ENCODE measurements at places on chromosomes 2 and 18. TPM values are rescaled to one million over a fixed set of nuclear protein-coding genes. Genes with fewer than 3 reads are reported as not detected.

DNA sequence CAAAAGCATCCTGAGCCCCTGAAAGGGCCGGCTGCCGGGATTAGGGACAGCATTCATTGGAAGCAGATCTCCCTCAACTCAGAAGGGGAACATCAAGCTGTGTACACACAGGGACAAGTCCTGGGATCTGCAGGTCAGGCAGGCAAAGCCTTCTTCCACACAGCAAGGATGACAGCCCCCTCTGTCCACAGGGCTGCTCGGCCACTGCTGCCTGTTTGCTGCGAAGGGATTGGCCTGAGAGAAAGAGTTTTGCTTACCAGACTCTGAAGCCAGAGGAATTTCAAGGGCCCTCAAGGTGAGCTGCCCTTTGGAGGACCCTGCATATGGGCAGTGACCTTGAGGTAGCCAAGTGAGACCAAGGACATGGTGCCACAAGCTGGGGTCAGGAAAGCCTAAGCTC lies 11.1 kb downstream of the ZBTB7C start:
- no peaks in the 10 kb centered on the region for H3K27me3 ChIP-seq
- DNase-seq, result no peak
- H3K4me1 ChIP-seq, result peaks cover 10% of the 10 kb centered on the region

DNA sequence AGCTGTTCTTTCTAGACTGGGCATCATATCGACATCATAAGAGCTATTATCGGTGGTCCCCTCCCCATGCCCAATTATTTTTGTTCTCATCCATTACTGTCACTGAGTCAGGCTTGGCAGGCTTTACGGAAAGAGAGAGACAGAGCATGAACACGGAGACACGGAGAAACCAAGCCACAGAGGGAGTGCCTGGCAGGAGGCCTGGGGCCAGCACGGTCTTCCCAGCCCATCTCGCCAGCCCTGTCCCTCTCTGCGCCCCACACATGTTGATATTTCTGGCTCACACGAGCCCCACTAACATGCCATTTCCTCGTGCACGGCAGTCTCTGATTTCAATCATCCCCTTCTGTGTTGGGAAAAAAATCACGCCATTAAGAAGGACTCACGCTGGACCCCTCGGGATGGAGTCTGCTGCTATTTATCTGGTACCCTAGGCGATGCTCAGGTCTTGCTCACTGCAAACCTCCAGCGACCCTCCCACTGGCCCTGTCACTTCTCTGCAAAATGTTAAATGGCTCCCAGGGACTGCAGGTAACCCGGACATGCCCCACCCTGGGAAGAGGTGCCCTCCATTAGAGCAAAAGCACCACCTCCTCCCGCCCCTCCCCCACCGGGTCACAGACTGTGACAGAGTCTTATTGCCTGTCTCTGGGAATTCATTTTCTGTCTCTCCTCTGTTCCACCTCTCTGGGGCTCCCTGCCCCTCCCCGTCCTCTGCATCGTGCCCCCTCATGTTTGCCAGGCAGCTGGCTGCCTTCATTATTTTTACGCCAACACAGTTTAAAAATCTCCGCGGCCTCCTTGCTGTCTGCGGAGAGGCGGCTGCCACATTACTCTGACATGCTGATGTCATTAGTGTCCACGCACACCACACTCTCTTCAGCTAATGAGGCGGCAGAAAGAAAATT lies 40.1 kb upstream of the GBX2 start:
- H3K27ac ChIP-seq, result no peak overlapping the region
- no peaks in the 10 kb centered on the region for H3K27me3 ChIP-seq
- no peak overlapping the region for H3K4me3 ChIP-seq
- H3K4me1 ChIP-seq, result peaks cover 4% of the 10 kb centered on the region

GRCh38 chr2:231332388-231332787 lies 63.1 kb upstream of the B3GNT7 start:
- no peaks in the 10 kb centered on the region for H3K36me3 ChIP-seq
- no peak overlapping the region for H3K4me3 ChIP-seq
- H3K27ac ChIP-seq, result no peak overlapping the region
- peaks cover 9% of the 10 kb centered on the region for H3K4me1 ChIP-seq

DNA sequence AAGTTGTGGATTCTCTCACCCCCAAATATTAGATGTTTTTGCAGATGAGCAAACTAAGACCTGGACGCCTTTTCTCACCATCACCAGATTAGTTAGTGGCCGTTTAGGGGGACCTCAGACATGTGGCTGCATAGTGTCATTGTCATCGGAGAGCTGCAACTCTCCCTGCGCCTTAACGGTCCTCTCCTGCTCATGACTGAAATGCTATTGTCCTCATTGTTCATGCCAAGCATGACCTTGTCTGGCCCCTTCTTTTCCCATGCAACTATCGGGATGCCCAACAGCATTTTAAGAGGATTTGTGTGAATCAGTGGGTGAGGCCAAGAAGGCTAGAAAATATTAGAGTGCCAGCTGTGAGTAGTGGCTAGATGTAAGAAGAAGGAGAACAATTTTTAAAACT lies 174.2 kb downstream of the SOCS6 start:
- DNase-seq, result no peak
- no peak overlapping the region for H3K27ac ChIP-seq
- H3K36me3 ChIP-seq, result no peaks in the 10 kb centered on the region
- no peak overlapping the region for H3K4me3 ChIP-seq

GRCh38 chr2:121479882-121480522 lies 50.7 kb upstream of the RNU4ATAC start:
- no peaks in the 10 kb centered on the region for H3K36me3 ChIP-seq
- H3K4me3 ChIP-seq, result no peak overlapping the region
- H3K27ac ChIP-seq, result peak overlapping the region; percentile 77
- peak; percentile 59 for DNase-seq

GRCh38 chr2:7572450-7572849 lies 655.2 kb downstream of the RNF144A start:
- peak; percentile 15 for DNase-seq
- no peaks in the 10 kb centered on the region for H3K27me3 ChIP-seq
- H3K36me3 ChIP-seq, result peaks cover 1% of the 10 kb centered on the region
- H3K27ac ChIP-seq, result no peak overlapping the region
- peaks cover 19% of the 10 kb centered on the region for H3K4me1 ChIP-seq

DNA sequence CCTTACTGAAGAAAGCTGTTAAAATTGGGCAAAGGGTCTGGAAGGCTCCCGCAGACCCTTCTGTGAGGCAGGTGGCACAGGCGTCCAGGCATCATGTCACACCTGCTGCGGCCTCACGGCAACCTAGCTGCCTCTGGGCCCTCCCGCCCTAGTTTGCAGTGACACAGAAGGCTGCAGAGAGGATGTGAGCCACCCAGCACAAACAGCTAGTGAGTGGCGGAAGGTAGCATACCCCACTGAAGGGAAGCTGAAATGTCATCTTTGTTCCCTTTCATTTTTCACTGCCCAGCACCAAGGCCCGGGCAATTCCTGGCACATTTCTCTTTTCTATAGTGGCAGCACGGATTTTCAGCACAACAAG lies 53.8 kb downstream of the TRAPPC12 start:
- DNase-seq, result no peak
- 0 out of 2 replicates have a peak overlapping the region, but pooled peaks have one; percentile 26 for H3K27ac ChIP-seq
- no peak overlapping the region for H3K4me3 ChIP-seq
- no peaks in the 10 kb centered on the region for H3K36me3 ChIP-seq
- H3K4me1 ChIP-seq, result no peaks in the 10 kb centered on the region
- no peaks in the 10 kb centered on the region for H3K27me3 ChIP-seq

GRCh38 chr2:150126143-150126740 lies 361.2 kb downstream of the RND3 start:
- DNase-seq, result no peak
- peaks cover 4% of the 10 kb centered on the region for H3K4me1 ChIP-seq
- H3K27me3 ChIP-seq, result no peaks in the 10 kb centered on the region
- H3K27ac ChIP-seq, result no peak overlapping the region
- no peaks in the 10 kb centered on the region for H3K36me3 ChIP-seq
- H3K4me3 ChIP-seq, result no peak overlapping the region

DNA sequence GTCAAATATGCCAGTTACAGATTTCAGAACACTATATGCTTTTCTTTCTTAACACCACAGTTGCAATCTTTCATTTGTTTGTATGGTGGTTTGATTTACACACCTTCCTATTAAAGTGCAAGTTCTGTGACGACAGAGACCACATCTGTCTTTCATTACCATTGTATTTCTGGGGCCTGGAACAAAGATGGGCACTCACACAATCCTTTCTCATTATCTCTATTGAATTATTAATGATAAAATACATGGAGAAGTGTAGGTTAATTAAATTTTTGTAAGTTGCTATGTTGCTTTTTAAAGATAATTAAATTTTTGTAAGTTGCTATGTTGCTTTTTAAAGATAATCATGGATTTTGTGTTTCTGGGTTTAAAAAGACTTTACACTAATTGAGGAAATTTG lies 79.9 kb downstream of the KCTD18 start:
- no peaks in the 10 kb centered on the region for H3K4me1 ChIP-seq
- no peak overlapping the region for H3K27ac ChIP-seq
- no peak for DNase-seq
- H3K4me3 ChIP-seq, result no peak overlapping the region

C2orf72 gene
- 1.3 TPM for total RNA-seq

TLX2 gene
- 0.21 TPM for total RNA-seq

DNA sequence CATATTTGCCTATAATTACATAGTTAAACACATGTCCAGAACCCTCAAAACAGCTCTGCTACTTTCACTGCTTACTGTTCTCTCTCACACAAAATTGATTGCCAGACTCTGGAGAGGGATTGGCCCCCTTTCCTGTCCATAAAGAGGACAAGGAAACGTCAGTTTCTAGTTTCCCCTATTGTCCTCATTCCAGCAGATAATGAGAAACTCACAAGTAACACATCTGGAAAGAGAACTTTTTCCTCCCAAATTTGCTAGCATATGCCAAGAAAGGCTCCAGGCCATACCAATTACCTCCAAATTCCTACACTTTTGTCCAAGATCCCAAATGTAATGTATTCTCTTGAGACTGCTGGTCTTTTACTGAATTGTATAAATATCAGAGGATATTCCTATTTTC lies 200.5 kb downstream of the EXOC6B start:
- H3K36me3 ChIP-seq, result no peaks in the 10 kb centered on the region
- no peaks in the 10 kb centered on the region for H3K27me3 ChIP-seq
- no peak for DNase-seq
- no peak overlapping the region for H3K4me3 ChIP-seq
- no peak overlapping the region for H3K27ac ChIP-seq

DNA sequence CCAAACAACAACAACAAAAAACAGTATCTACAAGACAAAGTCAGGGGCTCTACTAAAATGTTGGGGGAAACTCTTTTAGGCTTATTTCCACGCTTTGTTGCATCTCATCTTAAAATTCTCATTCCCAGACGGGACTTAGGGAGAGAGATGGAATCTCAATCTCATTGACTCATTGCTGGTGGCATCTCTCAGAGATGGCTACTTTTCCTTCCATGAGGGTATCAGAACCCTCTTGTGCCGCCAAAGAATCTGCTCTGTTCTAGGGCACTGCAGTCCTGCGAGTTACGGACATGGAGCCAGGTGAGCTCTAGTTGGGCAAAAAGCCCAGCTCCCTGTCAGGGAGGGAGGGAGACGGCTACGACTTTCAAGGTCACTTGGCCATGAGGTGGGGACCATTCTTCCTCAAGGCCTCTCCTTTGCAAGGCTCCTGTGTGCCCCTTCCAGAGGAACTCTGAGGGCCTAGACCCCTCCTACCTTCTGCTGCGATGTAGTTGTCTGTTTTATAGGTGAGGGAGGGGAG lies 68.0 kb downstream of the MYCN start:
- H3K4me3 ChIP-seq, result no peak overlapping the region
- peaks cover 19% of the 10 kb centered on the region for H3K4me1 ChIP-seq
- no peaks in the 10 kb centered on the region for H3K27me3 ChIP-seq
- no peaks in the 10 kb centered on the region for H3K36me3 ChIP-seq
- no peak for DNase-seq
- no peak overlapping the region for H3K27ac ChIP-seq

DNA sequence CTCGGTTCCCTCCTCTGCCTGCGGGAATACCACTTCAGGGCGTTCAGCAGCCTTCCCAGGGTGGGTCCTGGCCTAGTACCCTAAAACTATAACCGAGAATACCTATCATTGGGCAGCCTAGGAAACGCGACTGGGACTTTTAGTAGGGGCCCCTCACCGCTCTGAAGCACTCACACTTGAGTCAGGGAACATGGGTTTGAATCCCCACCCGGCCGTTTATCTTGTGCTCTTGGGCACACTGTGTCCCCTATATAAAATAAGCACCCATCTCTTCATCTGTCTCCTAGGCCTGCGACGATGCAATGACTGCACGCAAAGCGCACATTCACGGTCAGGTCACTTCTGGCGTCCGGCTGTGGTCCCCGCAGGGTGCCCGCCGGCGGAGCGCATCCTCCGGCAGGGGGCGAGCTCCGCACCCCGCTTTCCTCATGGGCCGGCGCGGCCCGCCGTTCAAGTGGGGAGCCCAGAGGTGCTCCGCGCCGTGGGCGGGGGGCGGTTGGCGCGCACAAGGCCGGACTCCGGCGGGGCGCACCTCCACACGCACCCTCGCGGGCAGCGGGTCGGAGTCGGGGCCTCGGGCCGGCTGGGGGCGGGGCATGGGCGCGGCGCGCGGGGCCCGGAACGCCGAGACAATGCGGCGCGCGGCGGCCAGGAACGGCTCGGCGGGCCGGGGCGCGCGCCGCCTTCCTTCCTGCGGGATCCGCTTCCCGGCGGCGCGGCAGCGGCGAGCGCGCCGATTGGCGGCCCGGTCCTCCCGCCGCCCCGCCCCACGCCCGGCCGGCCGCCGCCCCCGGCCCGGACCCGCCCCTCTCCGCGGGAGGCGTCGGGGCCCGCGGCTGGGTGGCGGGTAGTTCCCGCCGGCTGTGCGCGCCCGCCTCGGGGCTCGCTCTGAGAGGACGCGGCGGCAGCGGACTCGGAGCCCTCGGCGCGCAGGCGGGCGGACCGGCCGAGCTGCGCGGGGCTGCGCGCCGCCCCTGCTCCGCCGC lies at the start of gene ASAP2:
ASAP2 (plus strand) TSS at position 850 of the 986 bp plus-strand sequence. CDS start 293 bp downstream, outside the sequence.
- peak; percentile 76 for DNase-seq
- H3K36me3 ChIP-seq, result no peaks in the 10 kb centered on the region
- H3K27me3 ChIP-seq, result peaks cover 35% of the 10 kb centered on the region

HOXD12 gene
- total RNA-seq, result not detected

IKZF2 gene
- total RNA-seq, result 3.1 TPM

GRCh38 chr18:59994357-59994756 lies 94.6 kb downstream of the PMAIP1 start:
- no peaks in the 10 kb centered on the region for H3K27me3 ChIP-seq
- DNase-seq, result peak; percentile 64
- no peak overlapping the region for H3K4me3 ChIP-seq

RIT2 gene
- 1.9 TPM for total RNA-seq

Measured in GM23338 (cell line).